ENCODE measurements at places on chromosomes 2 and 18. TPM values are rescaled to one million over a fixed set of nuclear protein-coding genes. Genes with fewer than 3 reads are reported as not detected.

DNA sequence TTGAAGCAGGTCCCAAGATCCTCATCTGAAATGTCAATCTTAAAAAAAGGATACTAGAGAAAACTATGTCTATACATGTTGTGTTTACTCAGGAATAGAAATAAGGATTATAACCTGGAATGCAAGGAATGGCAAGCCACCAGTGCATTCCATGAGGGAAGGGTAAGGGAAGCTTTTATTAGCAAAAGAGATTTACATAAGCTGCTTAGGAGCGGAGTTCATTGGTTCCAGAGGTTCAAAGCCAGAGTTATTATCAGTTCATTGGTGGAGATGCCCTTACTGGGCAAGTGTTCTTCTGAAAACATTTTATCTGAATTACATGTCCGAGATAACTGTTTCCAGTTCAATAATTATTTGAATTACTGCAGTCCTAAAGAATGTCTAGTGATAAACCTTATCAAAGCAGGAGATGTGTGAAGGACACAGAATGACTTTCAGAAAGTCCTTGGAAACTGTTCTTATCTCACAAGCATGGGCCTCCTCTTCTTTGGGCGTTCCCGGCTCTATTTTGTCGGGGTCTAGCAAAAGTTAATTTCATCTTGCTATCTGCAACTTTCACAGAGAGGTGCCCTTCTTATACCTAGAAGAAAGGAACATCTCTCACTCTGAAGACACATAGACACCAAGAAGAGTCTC, 23.5 kb downstream of the COMMD1 start:
- peaks cover 4% of the 10 kb centered on the region for H3K36me3 ChIP-seq
- H3K4me3 ChIP-seq = no peak overlapping the region
- DNase-seq = no peak
- no peaks in the 10 kb centered on the region for H3K27me3 ChIP-seq
- H3K27ac ChIP-seq = no peak overlapping the region
- H3K4me1 ChIP-seq = no peaks in the 10 kb centered on the region

DNA sequence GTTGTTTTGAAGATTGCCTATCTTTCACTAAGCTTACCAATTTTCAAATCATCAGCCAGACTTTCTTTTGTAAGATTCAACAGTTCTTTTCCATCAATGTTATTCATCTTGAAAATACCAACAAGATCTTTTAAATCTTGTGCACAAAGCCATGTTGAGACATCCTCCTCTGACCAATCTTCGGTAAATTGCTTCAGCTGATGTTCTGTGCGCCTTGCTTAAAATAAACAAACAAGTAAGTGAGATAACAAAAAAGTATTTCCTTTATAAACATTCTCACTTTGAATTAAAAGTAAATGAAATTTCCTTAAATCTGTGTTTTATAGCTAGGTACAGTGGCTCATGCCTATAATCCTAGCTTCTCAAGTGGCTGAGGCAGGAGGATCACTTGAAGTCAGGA, 30.3 kb downstream of the WDSUB1 start:
- no peak overlapping the region for H3K27ac ChIP-seq
- H3K4me3 ChIP-seq = no peak overlapping the region
- H3K4me1 ChIP-seq = peaks cover 4% of the 10 kb centered on the region
- H3K36me3 ChIP-seq = peaks cover 40% of the 10 kb centered on the region
- no peak for DNase-seq

ZNF532 gene
- total RNA-seq = 57.1 TPM

GRCh38 chr2:159987181-159987580, 75.2 kb downstream of the PLA2R1 start:
- no peaks in the 10 kb centered on the region for H3K27me3 ChIP-seq
- H3K4me1 ChIP-seq = peaks cover 9% of the 10 kb centered on the region
- H3K4me3 ChIP-seq = no peak overlapping the region
- no peak for DNase-seq

ASB18 gene
- total RNA-seq = not detected

DNA sequence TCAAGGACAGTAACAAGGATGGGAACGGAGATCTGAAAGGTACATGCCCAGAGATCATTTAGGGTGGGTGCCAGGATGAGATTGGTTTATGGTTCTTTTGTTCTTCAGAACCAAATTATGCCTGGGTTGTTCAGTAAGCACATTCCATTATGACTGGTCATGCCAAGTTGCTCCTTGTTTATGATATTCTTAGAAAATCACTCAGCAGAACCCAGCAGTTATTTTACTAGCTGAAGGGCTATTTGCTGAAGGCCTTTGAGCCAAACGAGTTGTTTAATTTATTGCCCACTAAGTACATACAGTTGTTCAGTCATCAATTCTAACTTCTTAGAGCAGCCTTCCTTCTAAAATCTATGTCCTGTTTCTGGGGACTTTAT, 635 bp downstream of the SLC3A1 start:
- DNase-seq = no peak
- H3K4me3 ChIP-seq = no peak overlapping the region
- peaks cover 6% of the 10 kb centered on the region for H3K4me1 ChIP-seq
- H3K36me3 ChIP-seq = no peaks in the 10 kb centered on the region
- H3K27ac ChIP-seq = no peak overlapping the region

GRCh38 chr2:15112216-15112615, 448.9 kb downstream of the NBAS start:
- no peaks in the 10 kb centered on the region for H3K27me3 ChIP-seq
- no peak overlapping the region for H3K4me3 ChIP-seq
- no peak overlapping the region for H3K27ac ChIP-seq
- no peak for DNase-seq
- H3K36me3 ChIP-seq = no peaks in the 10 kb centered on the region

EN1 gene
- total RNA-seq = 7.3 TPM

DNA sequence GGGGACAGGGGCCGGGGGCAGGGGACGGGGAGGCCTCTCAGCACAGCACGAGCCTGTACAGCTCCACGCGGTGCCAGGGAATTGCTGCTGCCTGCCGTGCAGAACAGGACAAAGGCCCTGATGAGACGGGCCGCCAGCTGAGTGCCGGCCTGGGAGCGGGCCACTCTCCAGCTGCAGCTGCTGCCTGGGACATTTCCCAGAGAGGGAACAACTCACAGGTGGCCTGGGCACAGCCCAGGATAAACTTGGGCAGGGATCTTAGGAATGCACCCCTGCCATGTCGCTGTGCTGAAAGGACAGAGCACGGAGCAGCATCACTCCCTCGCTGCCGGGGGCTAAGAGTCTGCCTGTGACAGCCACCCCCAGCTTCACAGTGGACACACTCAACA, 38.8 kb downstream of the CENPO start:
- peaks cover 8% of the 10 kb centered on the region for H3K4me1 ChIP-seq
- no peaks in the 10 kb centered on the region for H3K27me3 ChIP-seq
- no peak overlapping the region for H3K27ac ChIP-seq
- peaks cover 46% of the 10 kb centered on the region for H3K36me3 ChIP-seq
